Midbrain (tissue), 1 donor: ENCODE measurements at places on chromosomes 7 and 10.

DNA sequence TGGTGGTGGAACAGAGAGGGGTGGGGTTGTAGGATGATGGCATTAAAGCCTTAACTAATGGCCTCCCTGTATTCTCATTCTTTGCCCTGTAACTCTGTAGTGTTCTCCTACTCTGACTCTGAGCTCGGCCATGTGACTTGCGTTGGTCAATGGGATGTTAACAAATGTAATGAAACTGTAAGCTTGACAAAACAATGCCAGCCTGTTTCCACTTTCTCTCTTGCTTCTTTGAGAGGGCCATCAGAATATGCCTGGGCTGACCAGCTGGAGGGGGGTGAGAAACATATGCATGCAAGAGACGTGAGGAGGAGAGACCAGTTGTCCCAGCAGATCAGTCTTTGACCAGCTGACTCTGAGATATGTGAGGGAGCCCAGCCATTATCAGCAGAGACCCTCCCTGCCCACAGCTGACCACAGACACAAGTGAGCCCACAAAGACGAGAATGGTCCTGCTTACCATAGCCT is 100.6 kb downstream of the ICA1 start:
- DNase-seq = no peak

- DNase-seq = no peak
These were observed 1053.9 kb downstream of the KCNMA1 start for GRCh38 chr10:76583711-76584161.

GRCh38 chr10:61742812-61743211 is 80.1 kb downstream of the CABCOCO1 start:
- no peak for DNase-seq

DNA sequence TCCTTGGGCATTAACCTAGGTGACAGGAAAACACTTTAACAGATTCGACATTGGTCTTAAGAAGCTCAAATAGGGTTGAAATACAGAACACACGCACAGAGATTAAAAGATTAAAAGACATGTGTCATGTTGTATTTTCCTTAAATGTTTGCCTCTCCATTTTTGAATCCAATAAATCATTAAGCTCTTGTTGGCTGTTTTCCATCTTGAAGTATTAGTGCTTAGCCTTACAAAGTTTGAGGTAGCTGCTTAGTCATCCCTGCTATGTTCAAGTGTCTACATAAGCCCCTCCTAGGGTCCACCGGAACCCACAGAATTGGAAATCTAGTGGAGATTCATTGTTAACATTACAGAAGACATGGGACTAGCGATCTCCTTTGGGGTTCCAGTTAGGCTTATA is 12.7 kb upstream of the GJD4 start:
- no peak for DNase-seq

GRCh38 chr7:116571037-116571436 is 46.2 kb downstream of the CAV1 start:
- DNase-seq = no peak

GRCh38 chr7:136997735-136998134 is 129.3 kb downstream of the CHRM2 start:
- no peak for DNase-seq

DNA sequence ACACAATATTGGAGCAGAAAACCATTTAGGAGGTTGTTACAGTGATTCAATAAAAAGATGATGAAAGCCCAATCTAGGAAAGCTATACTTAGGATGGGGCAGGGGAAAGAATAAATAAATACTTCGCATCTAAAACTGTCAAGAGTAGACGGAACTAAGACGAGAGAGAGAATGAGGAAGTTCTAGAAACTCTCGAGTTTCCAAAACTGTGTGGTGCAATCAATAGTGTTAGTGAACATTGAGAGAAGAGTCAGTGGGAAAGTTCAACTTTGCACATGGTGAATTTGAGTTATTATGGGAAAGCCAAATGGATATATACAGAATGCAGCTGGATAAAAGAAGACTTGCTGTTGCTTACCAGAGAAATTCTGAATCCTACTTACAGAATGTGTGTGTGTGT is 133.8 kb upstream of the MEOX2 start:
- no peak for DNase-seq

DNA sequence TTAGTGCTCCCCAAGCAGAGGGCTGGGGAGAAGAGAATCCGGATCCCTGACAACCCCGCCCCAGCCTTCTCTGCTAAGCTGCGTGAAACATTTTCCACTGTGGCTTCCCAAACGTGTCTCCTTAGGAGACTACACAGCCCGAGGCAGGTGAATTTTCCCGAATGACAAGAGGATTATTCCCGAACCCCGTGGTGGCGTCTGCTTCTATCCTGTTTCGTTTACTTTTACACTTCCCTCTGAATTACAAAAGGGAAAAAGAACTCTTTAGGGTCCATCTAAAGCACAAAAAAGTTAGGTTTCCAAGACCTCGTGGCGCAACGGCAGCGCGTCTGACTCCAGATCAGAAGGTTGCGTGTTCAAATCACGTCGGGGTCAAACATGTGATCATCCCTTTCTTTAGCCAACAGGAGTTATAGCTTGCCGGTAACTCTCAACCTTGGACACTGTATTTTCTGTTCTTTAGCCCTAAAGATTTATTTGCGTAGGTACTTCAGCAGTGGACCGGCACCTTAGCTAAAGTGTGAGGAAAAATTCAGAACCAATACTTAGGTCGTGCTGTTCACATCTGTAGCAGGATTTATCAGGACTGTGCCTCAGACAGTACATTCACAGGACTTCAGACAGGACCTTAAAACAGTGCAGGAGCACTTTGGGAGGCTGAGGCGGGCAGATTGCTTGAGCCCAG is 3.2 kb upstream of the ZNF789 start:
- DNase-seq = no peak

DNA sequence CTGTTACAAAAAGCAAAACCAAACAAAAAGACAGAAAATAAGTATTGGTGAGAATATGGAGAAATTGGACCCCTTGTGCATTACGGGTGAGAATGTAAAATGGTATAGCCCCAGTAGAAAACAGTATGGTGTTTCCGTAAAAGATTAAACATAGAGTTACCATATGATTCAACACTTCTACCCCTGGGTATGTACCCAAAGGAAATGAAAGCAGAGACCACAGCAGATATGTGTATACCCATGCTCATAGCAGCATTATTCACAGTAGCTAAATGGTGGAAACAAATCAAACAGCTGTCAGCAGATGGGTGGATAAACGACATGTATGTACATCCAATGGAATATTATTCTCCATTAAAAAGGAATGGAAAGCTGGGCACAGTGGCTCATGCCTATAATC is 42.4 kb downstream of the STARD3NL start:
- DNase-seq = no peak

DNA sequence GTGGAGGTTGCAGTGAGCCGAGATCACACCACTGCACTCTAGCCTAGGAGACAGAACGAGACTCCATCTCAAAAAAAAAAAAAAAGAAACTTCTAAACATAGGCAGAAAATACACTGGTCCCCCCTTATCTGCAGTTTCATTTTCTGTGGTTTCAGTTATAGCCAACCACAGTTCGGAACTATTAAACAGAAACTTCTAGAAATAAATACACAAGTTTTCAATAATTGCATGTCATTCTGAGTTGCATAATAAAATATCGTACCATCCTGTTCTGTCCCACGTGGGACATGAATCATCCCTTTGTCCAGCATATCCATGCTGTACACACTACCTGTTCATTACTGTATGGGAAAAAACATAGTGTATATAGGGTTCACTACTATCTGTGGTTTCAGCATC is 8.0 kb downstream of the XRCC2 start:
- no peak for DNase-seq

DNA sequence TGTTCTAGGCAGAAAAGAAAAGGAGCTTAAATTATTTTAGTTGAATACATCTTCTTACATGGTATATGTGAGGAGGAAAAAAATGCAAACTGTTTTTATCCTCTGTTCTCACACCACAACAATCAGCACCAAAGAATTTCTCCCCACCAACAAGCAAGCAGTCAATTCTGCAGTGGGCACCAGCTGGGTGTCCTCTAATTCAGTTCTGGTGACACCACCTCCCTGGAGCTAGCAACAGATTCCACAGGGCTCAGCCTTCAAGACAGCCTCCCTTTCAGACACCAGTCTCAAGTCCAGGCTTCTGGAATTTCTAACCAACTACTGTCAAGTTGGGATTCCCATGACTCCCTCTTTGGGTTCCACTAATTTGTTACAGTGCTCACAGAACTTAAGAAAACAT is 490.2 kb upstream of the IGFBP3 start:
- DNase-seq = no peak

DNA sequence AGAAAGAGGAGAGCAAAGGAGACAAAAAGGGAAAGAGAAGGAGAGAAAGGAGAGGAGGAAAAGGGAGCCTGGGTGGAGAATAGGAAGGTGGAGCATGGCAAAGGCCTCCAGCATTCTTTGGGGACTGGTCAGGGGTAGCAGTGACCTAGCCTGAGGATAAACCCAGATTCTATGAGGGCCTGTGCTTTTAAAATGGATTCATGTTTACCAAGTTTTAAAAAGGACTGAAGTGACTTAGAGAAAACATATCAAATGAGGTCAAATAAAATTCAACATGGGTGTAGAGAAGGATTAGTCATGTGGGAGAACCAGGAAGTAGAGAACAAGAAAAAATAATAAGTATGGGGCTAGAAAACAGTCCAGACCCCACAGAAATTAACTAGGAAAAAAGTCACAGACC is 20.7 kb downstream of the CREB3L2 start:
- DNase-seq = no peak

- no peak for DNase-seq
These were observed 128.3 kb upstream of the MKI67 start for GRCh38 chr10:128254476-128254875.

GRCh38 chr10:102408728-102409603 is 9.6 kb downstream of the PSD start:
- DNase-seq = peak; percentile 39

DNA sequence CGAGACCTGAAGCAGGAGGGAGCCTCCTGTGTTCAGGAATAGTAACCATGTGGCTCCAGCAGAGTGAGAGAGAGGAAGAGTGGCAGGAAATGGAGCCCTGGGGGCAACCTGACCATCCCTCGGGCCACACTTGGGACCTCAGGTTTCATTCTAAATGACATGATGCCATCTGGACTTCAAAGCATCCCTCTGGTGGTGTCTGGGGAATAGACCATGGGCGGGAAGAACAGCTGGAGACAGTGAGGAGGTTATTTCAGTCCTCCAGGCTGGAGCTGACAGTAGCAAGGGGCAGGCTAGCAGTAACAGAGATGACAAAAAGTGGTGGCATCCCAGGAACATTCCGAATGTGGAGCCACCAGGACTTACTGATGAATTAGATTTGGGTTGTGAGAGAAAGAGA is 44.8 kb downstream of the AKR1B1 start:
- no peak for DNase-seq

DNA sequence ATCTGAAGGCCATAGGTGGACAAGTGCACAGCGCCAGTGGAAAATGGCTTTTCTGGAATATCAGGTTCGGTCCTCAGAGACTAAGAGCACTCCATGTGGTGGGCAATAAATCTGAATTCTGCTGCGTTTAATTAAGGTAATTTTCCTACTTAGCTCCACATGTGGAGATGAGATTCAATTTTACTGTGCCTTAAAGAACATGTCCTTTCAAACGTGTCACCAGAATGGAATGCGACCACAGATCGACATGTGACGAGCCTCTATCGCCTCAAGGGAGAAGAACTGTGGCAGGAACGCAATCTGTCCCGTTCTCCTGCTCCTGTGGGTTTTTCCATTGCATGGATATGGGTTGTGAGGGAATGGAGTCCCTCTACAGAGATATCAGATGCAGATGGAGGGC is 205.3 kb upstream of the ZNF32 start:
- DNase-seq = no peak

DNA sequence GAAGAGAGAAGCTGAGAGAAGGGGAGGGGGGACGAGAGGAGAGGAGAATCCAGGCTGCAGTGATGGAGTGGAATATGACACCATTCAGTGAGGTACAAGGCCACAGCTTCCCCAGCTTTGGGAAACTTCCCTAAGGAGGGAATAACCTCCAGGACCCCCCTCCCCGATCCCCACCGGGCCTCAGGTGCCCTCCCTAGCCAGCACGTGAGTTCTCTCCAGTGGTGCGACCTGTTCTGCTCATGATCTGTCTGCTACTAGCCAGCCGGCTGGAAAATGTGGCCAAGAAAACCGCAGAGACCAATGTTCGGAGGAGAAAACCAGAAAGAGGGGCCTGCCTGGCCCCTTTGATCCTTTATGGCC is 39.9 kb upstream of the AGK start:
- no peak for DNase-seq

DNA sequence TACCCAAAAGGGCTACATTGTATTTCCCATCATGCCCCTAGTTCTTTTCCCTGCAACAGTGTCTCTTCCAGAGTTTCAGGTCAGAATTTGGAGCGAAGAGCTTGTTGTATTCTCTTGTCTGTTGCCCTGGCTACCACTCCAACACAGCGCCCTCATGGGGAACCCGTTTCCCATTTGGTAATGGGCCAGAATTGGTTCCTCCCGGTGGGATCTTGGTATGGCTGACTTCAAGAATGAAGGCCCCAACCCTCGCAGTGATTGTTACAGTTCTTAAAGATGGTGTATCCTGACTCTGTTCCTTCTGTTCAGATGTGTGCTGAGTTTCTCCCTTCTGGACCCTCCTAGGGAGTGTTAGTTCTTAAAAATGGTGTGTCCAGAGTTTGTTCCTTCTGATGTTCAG is 110.5 kb upstream of the ZNF32 start:
- DNase-seq = no peak

GRCh38 chr10:23412223-23412622 is 26.7 kb upstream of the OTUD1 start:
- DNase-seq = no peak

GRCh38 chr10:32189400-32190084 is 133.3 kb upstream of the KIF5B start:
- DNase-seq = peak; percentile 10

GRCh38 chr7:50085344-50085743 is 7.7 kb downstream of the ZPBP start:
- no peak for DNase-seq

GRCh38 chr7:4525884-4526283 is 156.2 kb upstream of the FOXK1 start:
- no peak for DNase-seq

DNA sequence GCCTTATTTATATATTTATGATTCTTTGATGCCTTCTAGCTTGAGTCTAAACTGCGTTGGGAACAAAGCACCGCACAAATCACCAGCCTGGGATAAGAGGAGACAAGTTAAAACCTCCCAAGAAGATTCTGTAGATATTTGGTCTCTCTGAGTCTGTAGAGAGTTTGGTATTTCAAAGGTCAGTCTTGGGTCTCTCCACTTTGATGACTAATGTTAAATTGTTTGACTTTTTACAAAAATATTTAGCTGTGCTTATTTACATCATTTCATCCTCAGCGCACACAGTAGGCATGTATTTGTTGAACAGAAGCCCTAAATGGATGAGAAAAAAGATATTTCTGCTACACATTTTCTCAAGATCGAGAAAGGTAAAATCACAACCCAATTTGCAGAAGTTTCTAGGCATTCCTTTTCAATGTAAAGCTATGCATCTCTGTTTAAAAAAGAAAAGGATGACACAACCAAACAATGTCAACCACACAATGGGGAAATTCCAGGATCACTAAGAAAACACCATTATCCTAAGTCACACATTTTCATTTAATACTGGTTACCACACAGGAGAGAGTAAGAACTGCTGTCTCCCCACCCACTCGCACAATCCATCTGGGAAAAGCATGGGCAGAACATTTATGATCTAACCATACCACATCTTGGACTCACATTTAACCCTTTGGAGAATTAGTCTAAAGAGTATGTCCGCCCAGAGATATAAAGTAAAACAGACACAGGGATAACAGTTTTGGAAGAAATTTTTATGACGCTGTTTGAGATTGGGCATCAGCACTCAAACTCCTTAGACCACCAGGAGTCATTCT is 4.4 kb downstream of the CDK6 start:
- DNase-seq = no peak

GRCh38 chr7:45888993-45889366 is 692 bp downstream of the IGFBP1 start:
- no peak for DNase-seq
